NAMALWA (cell line): ENCODE measurements at places on chromosomes 7 and 10.
A peak's percentile ranks its signal among the peaks of the same experiment; 100 is the strongest.

DNA sequence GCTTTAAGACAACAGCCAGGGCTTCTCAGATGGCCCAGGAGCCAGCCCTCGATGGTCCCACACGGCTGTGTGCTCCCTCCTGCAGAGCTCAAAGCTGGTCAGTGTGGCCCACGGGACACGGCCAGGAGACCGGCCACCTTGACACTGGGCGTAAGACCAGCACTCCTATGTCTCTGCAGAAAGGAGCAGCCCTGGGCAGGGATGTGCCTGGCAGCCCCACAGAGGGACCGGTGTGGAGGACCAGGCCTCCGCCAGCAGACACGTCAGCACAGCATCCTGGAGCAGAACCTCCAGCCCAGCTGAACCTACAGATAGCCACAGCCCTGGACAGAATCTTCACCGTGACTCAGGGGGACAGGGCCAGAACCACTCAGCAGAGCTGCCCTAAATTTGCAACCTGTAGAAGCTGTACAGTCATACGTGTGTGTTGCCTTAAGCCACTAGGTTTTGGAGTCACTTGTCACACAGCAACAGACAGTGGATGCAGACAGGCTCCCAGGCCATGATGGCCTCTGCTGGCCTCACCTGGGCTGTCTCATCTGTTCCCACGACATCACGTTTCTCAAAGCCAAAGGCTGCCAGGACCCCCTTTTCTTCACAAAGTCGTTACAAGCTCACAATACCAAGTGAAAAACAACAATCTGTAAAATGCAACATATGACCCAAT is 132.4 kb downstream of the DIP2C start:
- no peak for DNase-seq

GRCh38 chr7:42315103-42315502 is 78.1 kb upstream of the GLI3 start:
- peak; percentile 43 for DNase-seq

DNA sequence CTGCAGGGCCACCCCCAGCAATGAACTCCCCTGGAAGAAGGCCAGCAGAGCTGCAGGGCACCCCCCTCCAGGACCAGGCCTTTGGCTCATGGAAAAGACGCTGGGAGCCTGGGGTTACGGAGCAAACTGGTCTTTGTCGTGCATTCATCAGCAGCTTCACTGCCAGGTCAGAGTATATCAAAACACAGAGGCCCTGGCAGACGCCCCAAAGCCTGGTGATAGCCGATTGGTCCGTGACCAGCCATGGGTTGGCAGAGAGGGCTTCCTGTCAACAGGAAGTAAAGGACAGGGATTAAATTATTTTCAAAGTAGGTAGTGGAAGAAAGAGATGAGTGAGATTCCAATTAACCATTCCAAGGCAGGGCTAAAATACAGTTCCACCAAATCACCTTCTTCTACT is 9.0 kb downstream of the PRKAG2 start:
- DNase-seq: no peak

DNA sequence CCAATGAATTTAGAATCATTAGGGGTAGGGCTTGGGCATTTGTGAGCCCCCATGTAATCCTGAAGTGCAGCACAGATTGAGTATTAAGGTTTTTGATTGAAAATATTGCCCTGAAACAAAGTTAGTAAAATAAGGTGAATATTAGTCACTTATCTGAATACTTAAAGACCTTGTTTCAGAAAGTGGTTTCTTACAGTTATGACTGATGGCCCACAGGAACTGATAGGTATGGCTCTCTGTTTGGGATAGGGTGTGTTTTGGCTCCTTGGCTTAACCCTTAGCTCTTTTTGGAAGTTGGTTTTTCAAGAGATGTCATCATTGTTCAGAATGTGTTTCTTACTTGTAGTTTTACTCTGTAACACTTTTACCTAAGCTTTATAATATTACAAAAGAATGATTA is 34.8 kb downstream of the MDFIC start:
- DNase-seq: no peak

DNA sequence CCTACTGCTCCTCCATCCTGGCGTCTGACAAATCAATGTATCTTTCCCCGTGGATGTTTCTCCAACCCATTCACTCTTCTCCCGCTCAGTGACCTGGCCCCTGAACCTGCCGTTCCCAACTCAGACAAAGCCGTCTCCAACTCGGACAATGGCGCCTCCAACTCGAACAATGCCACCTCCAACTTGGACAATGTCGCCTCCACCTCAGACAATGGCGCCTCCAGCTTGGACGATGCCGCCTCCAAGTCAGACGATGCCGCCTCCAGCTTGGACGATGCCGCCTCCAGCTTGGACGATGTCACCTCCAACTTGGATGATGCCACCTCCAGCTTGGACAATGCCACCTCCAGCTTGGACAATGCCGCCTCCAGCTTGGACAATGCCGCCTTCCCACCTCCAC is 608.6 kb downstream of the DNAJB6 start:
- DNase-seq: no peak
